Left renal cortex interstitium (tissue), 4 donors: ENCODE measurements at places on chromosomes 1 and 21.

DNA sequence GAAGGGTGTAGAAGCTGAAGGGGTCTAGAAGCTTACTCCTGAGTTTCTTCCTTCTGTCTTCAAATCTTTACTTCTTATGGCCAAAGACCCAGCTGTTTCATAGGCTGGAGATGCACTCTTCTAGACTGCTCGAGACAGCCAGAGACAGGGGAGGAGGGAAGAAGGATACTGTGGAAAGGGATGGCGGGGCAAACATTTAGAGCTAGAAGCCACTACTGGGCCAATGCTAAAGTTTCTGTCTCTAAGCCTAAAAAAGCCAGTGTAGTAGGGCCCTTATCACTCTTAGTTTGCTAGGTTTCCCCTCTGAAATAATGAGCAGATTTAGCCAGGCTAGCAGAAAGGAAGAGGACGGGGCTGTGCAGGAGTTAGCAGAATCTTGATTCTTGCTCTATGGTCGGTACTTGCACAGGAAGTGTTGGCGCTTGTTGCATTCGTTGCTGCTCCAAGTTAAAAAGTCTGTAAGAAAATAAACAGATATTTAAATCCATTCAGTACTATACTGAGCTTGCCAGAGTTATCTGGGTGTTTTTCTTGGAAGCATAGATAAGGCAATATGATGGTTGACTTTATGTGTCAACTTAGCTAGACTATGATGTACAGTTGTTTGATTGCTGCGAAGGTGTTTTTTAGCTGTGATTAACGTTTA is 16.9 kb downstream of the REG4 start:
- DNase-seq = no peak

DNA sequence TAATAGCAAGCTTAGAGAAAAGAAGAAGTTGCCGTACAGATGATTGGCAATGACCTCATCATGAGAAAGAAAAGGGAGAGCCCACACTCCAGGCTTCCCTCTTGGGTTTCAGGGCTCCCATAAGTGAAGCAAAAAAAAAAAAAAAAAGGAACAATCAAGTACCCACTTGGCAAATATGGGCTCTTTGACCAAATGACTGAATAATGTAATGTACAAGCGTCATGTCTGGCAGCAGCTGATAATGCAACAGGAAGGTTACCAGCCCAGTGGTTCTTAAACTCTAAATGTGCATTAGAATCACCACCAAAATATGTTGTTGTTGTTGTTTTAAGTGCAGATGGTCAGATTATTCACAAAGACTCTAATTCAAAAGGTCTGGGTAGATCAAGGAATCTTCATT is 13.5 kb downstream of the TNFSF4 start:
- DNase-seq = no peak

- DNase-seq = no peak
These were observed 2.0 kb upstream of the C1orf174 start for GRCh38 chr1:3902111-3902511.

DNA sequence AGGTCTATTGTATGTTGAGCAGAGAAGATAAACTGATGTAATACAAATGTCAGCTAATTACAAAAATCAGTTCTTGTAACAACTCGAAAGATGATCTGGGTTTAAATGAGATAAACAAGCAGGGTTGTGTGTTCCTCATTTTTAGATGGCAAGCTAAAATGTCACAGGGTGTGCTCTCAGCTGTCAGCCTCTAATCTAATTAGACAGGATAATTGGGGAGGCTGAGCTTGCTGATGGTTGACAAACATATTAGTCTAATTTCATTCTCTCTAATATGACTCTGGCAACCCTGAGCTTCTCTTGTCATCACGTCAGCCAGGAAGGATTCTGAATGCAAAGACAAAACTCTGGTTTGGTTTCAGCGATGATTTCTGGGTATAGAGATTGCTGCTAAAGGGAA is 335.3 kb upstream of the KAZN start:
- no peak for DNase-seq

DNA sequence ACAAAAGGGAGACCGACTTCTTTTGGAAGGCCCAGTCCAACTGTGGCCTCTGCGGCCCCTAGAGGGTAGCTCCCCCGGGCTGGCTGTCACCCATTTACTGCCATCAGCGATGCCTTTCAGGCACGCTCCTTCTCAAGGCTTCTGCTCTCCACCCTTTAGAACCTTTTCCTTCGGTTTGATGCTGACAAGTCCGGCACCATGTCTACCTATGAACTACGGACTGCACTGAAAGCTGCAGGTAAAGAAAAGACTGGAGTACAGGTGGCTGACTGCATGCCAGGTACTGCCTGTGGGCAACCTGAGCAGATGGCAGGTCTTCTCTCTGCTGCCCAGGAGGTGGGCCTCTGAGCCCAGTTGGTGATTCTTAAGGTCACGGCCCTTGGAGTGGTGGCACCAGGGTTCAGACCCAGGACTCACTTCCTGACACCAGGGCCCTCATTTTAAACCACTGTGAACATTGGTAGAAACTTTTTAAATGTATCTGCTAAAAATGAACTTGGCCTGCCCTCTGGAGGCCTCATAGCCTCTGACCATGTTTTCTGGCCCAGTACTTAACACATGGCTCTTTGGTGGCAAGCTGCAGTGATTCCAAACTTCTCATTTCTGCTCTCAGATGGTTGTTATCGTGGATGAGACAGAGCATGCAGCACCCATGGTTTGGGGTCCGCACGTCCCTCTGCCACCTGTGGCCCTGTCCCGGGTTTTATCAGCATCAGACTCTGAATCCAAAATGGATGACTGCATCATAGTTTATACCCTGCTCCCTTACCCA is 45.7 kb downstream of the CAPN9 start:
- DNase-seq = no peak
